Activated CD4-positive, CD25-positive, alpha-beta regulatory T cell (primary cell): ENCODE measurements at places on chromosomes 7 and 10.

GRCh38 chr7:100623951-100624824 is 11.8 kb downstream of the MOSPD3 start:
- no peak for DNase-seq

- no peak for DNase-seq
These were observed 197.1 kb downstream of the DOCK4 start for GRCh38 chr7:112009081-112009480.

GRCh38 chr7:42174391-42174912 is 62.6 kb downstream of the GLI3 start:
- no peak for DNase-seq

- no peak for DNase-seq
These were observed 18.1 kb upstream of the DPYSL4 start for GRCh38 chr10:132168571-132169030.

- DNase-seq = no peak
These were observed 45.2 kb upstream of the BHLHA15 start for GRCh38 chr7:98165827-98166667.

DNA sequence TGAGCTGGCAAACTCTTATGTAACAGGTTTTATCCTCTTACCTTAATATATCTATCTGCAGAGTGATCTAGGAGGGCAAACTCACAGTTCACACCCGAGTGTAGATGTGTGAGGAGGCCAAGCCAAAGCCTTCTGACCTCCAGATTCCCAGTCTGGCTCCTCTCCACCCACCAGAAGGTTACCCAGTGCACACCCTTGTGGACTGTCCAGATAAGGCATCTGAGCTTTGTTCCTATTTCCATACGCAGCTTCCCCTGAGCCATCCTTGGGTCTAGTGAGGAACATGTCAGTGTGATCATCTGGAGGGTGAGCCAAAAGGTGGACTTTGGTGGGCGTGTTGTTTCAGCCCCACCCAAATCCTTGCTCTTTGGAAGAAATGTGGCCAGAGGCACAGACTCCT is 203.0 kb upstream of the MEOX2 start:
- DNase-seq = no peak

GRCh38 chr7:31106303-31107105 is 54.4 kb downstream of the ADCYAP1R1 start:
- no peak for DNase-seq

DNA sequence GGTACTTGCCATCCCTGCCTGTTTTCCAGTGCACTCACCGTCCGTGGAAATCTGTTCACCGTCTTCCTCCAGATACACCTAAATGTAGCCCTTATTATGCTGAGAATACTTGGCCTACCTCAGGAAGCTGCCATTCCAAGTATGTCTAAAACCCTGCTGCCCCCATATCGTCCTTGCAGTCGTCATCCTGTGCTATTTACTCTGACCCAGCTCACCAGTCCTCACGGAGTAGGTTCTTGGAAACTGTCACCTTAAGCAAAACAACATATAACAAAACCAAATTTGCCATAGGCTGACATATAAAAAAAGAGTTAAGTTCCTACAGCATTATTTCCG is 880 bp upstream of the PIP4K2A start:
- DNase-seq = no peak

- no peak for DNase-seq
These were observed 711.7 kb downstream of the SORCS3 start for GRCh38 chr10:105352827-105353226.

- DNase-seq = no peak
These were observed 494 bp downstream of the VSIR start for GRCh38 chr10:71772832-71773220.

DNA sequence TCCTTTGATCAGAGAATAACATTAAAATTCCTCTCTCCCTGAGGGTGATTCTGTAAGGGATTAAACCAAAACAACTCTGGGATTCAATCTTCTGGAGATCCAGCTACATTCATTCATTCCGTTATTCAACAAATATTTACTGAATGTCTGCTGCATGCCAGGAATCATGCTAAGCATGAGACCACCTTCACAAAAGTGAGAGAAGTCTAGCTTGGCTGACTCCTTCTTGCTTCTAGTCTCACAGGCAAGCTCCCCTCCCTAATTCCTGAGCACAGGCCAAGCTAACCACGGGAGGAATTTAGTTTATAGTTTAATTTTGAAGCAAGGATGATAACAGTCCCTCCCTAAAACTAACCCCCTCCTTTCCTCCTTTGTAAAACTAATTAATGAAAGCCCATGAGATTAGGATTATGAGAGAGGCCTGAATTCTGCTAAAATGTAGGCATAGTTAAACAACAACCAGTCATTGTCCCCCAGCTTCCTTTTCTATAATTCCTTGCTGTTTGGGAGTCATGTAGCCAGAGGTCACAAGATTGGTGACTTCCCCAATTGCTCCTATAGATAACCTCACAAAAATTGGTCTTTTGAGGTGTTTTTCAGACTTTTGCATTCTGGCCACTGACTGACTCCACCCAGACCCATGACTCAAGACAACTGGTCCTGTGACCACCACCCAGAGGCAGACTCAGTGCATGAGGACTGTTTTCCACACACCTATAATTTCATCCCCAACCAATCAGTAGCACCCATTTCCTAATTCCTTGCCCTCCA is 113.5 kb downstream of the ITGB8 start:
- DNase-seq = no peak

- no peak for DNase-seq
These were observed 81.5 kb downstream of the LYZL1 start for GRCh38 chr10:29370097-29371092.
